Suppressor macrophage treated with lipopolysaccharide for 4 hours (primary cell): ENCODE measurements at places on chromosomes 1 and 21.

DNA sequence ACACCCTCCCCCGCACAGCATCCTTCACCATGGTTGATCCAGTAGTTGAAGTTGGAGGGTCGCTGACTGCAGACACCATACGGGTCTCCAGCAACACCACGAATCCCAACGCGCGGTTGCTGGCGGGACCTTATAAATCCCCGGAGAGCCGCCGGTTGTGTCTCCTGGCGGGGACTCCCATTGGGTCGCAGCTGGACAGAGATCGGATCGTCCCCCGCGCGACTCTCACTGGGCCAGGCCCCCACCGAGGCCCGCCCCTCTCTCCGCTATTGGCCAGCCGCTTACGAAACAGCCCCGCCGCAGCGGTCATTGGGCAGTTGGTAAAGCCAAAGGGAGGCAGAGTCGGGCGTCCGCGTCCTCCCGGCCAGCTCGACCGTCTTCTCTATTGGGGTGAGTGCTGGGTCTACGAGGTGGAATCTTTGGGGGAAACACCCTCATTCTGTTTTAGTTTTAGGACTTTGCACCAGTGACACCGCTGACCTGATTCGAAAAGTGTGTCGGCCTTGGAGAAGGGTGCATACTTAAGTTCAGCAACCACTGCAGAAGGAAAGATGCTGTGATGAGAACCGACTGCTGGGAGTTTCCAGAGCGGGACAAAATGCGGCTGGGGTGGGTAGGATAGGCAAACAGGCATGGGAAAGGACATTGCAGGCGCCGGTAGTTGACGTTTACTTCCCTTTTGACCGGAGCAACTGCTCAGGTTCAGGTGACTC lies 27.4 kb downstream of the RABIF start:
- DNase-seq: peak; percentile 92

GRCh38 chr1:235468970-235469369 lies 35.3 kb downstream of the B3GALNT2 start:
- no peak for DNase-seq

DNA sequence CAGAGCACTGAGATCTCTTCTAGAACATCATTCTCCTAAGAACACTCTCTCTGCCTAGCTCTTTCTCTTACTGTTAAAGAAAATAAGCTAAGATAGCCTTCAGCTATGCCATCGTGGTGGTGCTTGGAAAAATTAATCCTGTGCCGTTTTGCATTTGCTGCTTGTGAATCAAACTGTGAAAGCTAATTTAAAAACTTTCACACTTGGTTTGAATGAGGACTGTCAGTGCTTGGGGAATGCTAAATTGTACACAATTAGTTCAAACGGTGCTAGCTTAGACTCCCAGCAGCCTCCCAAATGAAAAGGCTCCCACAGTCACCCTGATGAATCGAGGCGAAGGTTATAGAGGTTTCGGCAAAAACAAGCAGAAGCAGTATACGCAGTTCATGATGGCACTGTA lies 79.6 kb downstream of the DAB1 start:
- no peak for DNase-seq

DNA sequence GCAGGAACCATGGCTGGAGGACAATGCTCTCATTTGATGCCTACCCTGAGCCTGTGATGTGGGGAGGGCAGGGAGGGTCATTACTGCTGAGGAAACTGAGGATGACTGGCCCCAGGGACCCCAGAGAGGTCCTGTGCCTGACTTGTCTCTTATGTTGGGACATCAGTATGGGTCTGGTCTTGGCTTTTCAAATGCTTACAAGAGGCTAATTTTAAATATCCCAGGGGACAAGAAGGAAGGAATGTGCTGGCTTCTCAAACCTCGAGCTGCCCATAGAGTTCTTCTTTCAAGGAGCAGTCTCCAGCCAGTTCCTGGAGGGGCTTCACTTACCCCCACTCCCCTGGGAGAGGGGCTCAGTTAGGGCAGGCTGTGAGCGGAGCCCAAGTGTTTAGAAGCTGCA lies 168.2 kb downstream of the TRABD2B start:
- no peak for DNase-seq

DNA sequence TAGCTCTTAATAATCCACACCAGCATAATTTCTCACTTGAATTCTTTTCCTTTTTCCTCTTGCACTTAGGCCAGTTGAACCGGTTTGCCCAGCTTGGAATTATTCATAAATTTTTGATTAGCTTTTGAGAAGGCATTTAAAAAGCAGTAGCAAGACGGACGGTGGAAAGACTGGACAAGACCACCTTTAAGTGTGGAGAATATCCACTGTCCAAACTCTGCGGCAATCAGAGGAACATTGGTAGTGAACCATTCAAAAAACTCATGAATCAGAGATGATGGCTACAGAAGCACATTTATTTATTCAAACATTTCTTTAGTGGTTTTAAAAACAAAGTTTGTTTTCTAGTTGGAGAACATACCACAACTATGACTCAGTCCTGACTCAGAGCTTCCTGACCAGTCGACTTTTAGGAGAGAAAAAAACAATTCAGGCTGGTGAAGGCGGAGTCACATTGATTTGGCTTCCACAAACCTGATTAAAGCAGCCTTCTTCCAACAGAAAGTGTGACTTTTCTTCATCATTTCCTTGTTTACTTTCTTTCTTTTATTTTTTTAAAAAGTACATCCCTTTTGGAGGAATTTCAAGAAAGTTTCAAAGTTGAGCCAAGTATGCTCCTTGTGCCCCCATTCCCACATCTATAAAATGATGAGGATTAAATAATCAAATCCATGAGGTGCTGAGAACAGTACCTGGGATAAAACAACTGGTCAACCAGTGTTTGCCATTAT lies 128.8 kb downstream of the ADSS2 start:
- peak; percentile 92 for DNase-seq

GRCh38 chr1:241611063-241611462 lies 29.1 kb downstream of the CHML start:
- DNase-seq: peak; percentile 82

- DNase-seq: no peak
These were observed 81.9 kb downstream of the EPHB2 start for GRCh38 chr1:22792396-22793160.

GRCh38 chr21:36456729-36457414 lies 23.1 kb downstream of the CLDN14 start:
- peak; percentile 77 for DNase-seq
